ENCODE measurements at places on chromosomes 16 and 17.

GRCh38 chr17:8397636-8398035 is at the start of gene RNF222:
RNF222 (minus strand) TSS chr17:8397827; CDS start chr17:8393461, 4,366 bp downstream.
- no peak for DNase-seq

- DNase-seq: peak; percentile 60
Observed at GRCh38 chr17:65294181-65294719, 157.1 kb downstream of the RGS9 start.

- peak; percentile 68 for DNase-seq
Observed at GRCh38 chr17:66190738-66191592, 968 bp downstream of the CEP112 start.

DNA sequence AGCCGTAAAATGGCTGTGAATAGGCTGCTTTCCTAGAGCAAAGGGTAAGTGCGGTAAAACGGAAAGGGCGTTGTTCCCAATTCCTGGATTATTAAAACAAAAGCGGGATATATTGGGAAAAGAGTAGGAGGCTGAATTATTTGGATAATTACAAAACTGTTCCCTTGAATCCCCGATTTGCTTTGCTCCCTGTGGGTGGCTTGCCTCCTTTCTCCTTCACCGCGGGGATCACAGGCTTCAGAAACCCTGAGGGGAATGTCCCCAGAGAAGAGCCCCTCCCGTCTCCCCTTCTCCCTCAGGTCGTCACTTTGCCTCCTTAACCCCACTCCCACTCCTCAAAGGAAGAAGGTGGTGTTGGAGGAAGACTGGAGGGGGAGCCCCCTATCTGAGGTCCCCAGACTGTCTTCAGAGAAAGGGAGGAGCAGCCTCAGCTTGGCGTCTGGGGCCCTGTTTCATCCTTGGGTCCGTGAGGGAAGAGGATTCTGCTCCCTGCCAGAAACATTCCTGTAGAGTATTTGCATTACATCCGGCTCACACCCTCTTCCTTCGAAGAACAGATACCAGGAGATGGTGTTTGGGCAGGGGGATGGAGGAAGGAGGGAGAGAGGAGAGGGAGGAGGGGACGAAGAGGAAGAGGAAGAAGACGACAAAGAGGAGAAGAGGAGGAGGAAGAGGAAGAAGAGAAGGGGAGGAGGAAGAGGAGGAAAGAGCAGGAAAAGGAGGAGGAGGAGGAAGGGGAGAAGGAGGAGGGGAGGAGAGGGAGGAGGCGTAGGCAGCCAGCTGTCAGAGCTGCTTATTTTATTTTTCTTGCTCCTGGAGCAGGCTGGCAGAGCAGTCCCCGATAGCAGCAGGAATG is 31.8 kb downstream of the MRM1 start:
- DNase-seq: no peak

DNA sequence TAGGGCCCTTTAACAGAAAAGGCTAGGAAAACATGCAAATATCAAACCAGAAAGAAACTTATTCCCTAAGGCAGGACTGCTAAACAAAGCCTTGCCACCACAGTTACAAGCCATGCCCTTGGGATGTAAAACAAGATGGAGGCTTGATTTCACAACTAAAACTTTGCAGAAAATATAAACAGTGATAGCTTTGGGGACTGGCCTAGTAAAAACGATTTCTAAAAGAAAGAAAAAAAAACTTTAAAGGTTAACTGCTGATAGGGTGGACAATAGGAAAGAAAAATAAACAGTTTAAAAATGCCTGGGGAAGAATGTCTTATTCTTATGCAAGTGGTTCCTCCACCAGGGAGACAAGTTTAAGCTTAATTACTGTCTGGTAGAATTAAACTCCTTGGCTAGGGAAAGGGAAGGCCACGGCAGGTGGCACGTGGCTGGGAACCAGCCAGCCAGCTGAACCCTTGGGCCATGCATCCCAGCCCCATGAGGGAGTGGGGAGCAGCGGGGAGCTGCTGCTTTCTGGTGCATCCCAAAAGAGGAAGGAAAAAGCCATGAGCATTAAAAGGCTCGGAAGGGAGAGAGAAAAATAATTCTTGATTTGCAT is 10.7 kb upstream of the TMC5 start:
- DNase-seq: no peak

DNA sequence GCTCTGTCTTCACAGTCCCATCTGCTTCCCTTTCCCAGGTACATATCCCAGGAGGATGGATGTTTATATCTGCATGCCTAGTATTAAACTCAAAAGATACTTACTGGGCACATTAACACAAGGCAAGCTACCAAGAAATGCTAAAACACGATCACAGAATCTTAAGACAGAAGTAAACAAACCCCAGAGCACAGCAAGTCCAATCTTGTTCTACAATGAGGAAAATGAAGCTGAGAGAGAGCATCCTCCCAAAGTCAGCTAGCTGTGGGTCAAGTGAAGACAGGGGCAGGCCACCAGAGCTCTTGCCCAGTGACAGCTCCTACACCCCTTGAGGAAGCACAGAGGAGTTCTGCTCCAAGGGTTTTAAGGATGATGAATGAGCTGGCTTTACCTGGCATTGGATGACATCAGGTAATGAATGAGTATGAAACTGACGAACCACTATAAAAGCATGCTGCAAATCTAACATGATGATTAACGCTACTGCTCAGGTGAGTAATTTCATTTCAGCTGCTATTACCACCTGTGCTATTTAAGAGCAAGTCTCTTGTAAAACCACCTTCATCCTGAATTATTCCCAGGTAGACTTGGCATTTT is 20.3 kb downstream of the XPO6 start:
- no peak for DNase-seq

DNA sequence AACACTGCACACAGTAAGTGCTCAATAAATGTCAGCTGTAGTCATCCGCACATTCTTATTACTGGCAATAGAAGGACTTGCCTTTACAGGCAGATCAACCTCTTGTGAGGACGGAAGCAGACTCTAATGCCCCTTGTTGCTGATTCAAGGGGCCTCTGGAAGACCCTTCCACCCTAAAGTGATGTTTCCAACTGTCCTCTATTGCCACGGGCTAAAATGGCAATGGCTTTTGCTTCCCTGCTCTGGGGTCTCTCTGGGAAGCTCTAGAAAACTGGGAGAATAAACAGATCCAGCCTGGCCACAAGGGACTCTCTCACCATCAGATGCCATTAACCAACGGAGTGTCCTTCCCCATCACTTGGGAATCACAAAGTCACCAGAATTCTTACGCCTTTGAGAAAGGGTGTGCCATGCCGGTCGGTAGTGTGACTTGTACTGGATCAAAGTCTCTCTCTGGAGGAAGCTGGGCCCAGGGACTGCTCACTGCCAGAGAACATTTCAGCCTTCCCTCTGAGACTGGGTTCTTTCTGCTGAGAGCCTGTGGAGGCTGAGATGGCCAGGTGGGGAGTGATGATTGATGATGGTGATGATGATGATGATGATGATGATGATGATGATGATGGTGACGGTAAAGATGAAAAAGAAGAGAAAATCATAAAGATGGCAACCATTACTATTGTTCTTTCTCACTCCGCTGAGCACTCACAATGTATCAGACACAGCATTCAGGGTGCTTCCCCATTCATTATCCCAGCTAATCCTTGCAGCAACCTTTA is 146.8 kb downstream of the CYLD start:
- DNase-seq: no peak

DNA sequence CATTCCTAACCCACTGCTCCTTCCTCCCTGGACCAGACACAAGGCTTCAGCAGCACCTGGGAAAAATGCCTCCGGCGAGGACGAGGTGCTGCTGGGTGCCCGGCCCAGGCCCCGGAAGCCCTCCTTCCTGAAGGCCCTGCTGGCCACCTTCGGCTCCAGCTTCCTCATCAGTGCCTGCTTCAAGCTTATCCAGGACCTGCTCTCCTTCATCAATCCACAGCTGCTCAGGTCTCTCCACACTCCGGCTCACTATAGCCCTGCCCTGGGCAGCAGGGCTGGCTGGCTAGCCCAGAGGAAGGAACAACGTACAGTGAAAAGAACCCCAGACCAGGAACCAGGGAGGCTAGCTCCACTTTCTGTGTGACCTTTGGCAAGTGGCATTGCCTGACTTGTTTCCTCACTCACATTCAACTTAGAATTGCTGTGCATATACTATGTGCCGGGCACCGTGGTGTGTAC is 26.2 kb downstream of the ABCC3 start:
- no peak for DNase-seq

Data from astrocyte of the cerebellum (primary cell).